ENCODE measurements at places on chromosomes 13 and 19.

DNA sequence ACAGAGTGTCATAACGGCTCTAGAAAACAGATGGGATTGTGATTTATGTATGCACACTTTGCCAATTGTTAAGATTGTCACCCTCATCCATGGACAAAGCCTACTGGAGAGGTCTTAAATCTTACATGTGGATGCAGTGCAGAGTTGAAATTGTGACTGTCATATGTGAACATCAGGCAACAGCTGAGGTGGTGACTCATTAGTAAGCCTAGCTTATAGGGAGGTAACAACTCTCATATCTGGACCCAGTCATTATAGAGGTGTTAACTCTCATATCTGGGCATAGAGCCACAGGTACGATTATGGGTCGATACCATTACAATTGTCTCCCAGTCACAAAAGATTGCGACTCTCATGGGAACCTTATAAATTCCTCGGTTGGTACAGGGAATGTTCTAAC, 29.8 kb upstream of the ZNF254 start:
- DNase-seq, result no peak

- DNase-seq, result no peak
These were observed 30.8 kb downstream of the CKM start for GRCh38 chr19:45291834-45292233.

GRCh38 chr13:42494157-42494556, 79.8 kb upstream of the TNFSF11 start:
- no peak for DNase-seq

DNA sequence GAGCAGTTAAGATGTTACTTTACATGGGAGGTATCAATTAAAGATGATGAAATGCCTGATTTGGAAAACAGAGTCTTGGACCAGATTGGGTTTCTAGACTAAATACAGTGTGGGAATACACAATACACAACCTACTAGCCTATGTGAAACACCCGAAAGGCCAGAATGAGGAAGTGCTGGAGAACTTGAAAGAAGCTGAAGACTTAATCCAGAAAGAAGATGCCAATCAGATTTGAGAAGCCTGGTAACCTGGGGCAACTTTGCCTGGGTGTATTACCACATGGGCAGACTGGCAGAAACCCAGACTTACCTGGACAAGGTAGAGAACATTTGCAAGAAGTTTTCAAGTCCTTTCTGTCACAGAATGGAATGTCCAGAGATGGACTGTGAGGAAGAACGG, 43.2 kb downstream of the N4BP2L1 start:
- DNase-seq, result no peak

- no peak for DNase-seq
These were observed 179.6 kb upstream of the MIR17HG start for GRCh38 chr13:91167706-91168385.

DNA sequence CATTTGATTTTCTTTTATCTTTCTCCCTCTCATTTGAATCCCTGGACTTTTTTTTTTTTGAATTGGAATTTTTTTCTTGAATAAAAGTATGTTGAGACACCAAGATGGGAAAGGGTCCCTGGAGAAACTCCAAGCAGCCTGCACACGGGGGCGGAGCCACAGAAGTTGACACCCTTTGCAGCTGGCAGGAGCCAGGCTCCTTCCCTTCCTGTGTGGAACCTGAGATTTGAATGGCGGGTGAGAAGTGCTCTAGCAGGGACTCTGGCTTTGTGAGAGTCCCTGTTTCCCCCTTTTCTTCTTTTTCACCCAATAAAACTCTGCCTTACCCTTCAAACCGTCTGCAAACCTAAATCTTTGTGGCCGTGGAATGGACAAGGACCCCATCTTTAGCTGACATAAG, 1381.0 kb upstream of the MIR17HG start:
- no peak for DNase-seq

DNA sequence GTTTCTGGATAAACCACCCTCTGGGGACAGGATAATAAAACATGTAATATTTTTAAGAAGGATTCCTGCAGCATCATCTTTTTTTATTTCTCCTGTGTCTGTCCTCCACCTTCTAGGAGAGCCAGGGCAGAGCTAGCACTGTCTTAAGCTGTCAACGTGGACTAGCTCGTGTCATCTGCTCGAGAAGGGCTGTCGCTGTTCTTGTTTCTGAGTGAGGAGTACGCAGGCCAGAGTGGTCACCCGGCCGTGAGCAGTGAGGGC, 13.9 kb downstream of the CAPN12 start:
- DNase-seq, result no peak

GRCh38 chr19:38208571-38208970, 15.5 kb downstream of the DPF1 start:
- DNase-seq, result no peak

- no peak for DNase-seq
These were observed 10.9 kb downstream of the KLC3 start for GRCh38 chr19:45351401-45351952.

GRCh38 chr19:15437355-15438123, 12.2 kb downstream of the WIZ start:
- no peak for DNase-seq

GRCh38 chr19:18894254-18895037, 1.5 kb downstream of the CERS1 start:
- DNase-seq, result no peak

DNA sequence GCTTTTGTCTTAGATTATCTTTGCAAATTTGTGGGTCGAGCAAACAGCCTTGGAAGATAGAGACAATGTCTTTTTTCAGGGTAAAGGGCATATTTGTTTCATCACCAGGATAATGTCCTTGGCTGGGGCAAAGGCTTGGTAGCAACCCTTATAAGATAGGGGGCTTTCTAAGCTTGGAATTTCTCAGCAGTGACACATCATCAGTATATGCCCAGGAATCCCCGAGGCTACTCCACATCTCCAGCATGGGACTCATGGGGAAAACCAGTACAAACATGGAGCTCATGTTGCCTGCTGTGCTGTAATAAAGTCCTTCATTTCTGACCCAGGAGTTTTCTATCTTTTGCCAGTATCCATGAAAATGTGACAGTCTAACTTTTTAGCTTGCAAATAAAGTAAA, 77.1 kb downstream of the DCLK1 start:
- no peak for DNase-seq

DNA sequence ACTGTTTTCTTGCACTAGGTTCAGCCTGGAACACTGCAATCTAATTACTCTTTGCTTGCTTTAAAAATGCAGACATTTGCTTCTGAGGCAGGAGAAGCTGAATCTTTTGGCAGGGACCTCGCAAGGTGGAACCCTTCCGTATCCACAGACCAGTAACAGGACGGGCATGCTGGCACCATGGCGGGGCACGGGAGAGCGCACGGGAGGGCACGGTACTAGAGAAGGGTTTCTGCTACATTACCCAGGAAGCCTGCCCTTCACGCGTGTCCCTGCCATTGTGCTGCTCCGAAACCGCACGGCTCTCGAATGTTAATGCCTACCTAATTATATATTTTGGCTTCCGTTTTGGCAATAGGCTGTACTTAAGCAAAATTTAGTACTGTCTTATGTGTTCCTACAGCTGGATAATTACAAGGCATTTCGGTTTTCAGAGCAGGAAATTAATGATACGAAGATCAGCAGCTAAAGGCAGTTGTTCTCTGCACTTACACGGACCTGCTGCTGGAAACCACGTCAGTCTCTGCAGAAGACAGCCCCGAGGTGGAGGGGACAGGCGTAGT, 430.4 kb downstream of the IRS2 start:
- DNase-seq, result no peak

DNA sequence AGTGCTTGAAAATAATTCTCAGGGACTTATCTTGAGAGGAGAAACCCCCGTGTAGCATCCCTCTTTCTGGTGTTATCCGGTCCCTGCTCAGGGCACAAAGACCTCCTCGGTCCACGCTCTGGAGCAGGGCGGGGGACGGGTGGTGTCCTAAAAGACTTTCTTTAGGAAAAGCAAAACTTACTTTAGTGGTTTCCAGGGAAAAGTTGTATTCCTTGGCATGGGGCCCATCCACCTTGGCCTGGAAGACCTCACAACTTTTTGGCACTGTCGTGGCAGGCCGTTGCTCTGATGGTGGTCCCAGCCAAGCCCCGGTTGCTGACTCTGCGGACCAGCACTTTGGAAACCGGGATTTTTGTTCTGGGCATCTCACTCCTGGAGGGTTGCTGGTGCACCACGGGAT, 2.7 kb downstream of the AMER2 start:
- no peak for DNase-seq

DNA sequence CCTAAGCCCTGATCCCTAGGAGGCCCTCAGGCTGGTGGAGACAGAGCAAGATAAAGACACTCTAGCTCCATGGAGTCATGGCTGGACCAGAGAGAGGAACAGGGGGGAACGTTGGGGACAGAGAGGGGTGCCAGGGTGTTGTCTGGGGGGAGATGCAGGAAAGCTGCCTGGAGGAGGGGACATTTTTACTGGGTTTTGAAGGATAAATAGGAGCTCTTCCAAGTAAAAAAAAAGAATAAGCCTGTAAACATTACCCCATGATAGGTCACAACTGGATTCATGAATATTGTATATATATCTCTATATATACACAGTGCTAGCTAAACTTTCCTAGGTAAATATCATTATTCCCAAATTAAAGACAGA, 714 bp downstream of the HSH2D start:
- no peak for DNase-seq

DNA sequence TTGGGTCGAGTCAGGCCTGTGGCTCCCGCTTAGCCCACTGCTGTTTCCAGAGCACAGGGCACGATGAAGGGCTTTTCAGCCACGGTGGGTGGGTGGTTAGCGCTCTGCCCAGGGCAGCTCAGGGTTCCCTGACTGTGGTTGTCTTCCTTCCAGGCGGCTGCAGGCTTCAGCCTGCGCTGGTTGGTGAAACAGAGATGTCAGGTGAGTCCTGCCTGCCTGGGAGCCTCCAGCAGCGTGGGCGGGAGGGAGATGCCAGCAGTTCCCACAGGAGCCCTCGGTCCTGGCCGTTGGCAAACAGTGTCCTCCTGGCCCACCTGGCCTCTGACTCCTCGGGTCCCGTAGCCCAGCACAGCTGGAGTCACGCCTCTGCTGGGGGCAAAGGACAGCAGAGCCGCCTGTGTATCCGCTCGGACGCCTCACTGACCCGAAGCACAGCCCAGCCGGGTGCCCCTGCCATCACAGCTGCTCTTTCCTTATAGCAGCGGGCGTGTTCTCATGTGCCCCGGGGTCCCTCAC, 9.7 kb downstream of the ADAT3 start:
- no peak for DNase-seq

DNA sequence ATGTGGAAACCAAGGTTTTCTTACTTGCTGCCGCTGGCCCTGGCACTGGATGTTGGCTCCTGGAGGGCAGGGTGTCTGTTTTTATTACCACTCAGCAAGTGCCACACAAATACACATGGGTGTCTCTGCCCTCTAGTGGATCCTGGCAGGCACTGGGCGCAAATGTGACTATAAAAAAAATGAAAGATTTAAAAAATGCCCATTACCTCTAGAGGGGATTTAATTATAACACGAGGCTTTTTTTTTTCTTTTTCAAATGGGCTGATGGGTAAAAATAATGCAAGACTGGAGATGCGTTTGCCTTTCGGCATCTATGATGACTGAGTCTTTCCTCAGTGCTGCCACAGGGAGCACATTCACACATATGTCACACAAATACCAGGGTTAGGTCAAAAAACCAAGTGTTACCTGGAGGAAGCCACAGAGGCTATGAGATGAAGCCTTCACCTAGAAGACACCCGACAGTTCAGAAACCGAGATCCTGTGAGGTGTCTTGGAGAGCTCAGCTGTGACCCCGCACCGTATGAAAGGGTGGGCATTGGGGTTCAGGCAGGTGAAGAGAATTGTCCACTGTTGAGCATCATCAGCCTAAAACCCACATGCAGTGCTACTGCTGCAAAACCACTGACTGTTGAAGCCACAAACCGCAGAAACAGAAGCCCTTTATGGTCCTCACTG, 25.7 kb downstream of the CHAMP1 start:
- no peak for DNase-seq

DNA sequence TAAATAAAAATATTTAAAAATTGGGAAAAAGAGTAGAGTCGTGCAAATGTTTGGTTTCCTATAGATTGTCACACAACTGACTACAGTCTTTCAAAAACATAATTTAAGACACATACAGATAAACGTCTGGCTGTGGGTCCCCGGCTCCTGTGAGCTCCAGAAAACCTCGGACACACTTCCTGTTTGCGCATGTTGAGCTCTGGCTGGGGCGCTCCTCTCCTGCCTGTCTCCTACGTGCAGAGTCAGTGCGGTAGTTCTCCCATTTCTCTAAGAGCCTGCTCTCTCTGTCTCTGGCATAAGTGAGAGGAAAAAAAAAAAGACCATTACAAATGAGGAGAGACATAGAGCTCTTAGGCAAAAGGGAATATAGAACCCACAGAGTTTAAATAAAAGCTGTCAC, 128.2 kb upstream of the OBI1 start:
- no peak for DNase-seq

DNA sequence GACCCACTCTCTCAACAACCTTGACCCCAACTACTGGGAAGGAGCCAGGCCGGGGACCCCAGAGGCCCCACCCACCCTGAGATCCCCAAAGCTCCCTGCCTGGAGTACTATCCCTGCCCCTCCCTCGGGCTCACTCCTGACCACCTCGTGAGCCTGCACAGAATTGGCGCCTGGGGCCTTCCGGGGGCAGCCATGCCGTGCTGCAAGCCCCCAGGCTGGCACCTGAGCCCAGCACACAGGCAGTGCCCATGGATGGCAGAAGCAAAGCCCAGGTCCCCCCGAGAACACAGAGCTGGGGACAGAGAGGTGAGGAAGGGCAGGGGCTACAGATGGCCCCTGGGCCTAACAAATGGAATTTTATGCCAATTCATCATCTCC, 13.9 kb downstream of the LSM4 start:
- DNase-seq, result no peak

DNA sequence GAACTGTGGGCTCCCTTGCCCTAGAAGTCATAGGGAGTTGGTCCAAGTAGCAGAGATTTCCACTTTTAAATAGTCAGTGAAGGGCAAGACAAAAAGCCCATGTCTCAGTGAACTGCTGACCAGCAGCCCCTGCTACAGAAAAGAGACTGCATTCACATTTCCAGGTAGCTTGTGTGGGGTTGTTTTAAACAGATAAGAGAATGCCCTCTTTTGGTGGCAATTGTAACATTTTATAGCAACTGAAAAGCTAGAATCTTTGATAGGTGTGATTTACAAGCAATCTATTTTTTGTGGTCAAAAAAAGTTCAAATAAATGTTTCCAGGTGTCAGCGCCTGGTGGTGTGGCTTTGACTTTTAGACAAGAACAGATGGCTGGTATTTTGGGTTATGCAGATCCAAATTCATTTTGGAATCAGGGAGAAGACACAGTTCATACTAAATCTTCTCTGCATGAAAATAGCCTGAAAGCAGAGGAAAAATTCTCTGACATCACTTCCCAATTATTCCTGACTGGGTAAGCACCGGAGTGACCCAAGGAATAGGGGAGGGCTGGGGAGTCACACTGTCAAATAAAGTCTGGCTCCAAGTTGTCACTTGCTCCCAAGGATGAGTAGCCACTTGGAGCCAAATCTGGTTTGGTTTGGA, 26.2 kb upstream of the GPR12 start:
- no peak for DNase-seq
